Stimulated activated CD8-positive, alpha-beta memory T cell treated with anti-CD3 and anti-CD28 coated beads, Interleukin-2, amount 100 ng/mL, for 1 hour (primary cell): ENCODE measurements at places on chromosomes 6 and 20.

GRCh38 chr20:23145281-23145700 lies 59.2 kb upstream of the CD93 start:
- no peak for DNase-seq

DNA sequence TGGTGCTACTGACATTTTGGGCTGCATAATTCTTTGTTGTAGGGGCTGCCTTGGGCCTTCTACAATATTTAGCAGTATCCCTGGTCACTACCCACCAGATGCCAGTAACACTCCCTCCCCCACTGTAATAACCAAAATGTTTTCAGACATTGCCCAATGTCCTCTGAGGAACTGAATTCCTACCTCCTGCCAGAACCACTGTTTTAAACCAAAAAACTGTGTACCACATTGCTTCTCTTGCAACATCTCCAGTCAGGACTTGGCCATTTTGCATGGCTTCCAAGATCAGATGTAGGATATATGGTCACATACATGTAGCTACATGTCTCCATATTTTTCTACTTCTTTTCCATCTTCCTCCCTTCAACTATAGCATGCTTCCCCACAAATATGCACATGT lies 97.4 kb upstream of the IFNGR1 start:
- no peak for DNase-seq

- no peak for DNase-seq
These were observed 8.0 kb downstream of the STK35 start for GRCh38 chr20:2109425-2110210.

DNA sequence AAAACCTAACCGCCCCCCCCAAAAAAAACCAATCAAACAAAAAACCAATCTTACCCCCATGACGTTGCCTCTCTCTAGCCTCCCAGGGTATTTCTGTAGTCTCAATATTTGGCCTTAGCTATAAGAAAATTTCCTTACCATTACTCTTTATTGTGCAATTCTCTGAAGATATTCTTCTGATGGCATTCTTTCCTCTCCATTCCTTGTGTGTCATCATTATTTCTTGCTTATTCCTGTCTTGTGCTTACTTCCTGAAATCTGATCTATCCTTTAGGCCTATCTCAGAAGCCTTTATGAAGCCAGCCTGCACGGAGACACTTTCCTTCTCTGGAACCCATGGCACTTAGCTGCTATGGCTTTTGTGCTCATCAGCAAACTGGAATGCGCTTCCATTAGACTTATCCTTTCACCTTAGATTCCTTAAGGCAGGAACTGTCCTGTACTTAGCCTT lies 65.9 kb upstream of the DDR1 start:
- no peak for DNase-seq

DNA sequence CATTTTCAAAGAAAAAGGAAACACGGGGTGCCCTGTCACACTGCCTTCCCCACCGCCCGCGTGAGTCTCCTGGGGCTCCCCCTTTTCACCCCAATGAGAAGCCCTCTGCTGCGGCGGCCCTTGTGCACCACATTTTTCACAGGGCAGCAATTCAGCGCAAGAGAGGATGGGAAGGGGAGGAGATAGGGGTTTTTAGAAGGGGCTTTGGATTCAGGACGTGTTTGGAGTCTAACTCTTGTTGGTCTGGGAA lies 726 bp upstream of the ARFGEF3 start:
- DNase-seq = no peak

DNA sequence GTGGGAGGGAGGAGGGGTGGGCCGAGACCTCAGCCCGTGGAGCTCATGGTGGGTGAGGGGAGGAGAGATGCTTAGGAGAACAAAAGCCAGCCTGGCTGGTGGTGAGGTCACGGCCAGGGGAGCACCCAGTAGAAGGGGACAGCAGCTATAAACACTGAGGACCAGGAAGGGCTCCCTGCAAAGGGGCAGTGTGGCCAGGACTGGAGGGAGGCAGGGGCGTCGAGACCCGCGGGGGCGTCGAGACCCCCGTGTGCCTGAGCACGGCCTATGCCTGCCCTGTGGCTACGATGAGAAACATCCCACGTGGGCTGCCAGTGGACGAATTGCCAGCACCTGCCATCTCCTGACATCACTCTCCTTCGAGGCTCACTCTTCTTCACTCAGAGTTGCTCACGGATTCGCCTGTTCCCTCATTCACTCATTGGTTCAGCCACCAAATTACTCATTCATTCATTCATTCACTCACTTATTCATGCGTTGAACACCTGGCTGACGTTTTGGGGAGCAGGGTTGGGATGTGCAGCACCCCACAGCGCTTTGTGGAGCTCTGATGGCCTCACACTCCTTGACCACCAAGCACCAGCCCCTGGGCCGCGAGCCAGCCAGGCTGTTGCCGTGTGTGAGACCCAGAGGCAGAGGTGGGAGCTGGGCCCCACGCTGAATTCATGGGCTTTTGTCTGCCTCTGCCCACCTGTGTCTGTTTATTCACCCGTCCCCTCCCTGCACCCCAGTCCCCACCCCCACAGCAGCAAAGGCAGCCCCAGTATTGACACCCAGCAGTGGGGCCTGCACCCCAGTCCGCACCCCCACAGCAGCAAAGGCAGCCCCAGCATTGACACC lies 61.2 kb upstream of the BHLHE23 start:
- no peak for DNase-seq

DNA sequence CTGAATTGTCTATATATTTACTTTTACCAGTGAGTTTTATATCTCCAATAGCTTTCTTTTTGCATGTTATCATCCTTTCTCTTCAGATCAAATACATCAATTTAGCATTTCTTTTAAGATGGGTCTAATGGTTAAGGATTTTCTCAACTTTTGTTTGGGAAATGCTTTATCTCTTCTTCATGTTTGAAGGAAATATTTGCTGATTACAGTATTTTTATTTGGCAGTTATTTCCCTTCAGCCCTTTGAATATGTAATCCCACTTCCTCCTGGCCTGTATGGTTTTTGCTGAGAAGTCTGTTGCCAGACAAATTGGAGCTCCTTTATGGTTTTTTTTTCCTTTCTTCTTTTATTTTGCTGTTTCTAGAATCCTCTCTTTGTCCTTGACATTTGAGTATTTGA lies 6.7 kb upstream of the CST9L start:
- no peak for DNase-seq

DNA sequence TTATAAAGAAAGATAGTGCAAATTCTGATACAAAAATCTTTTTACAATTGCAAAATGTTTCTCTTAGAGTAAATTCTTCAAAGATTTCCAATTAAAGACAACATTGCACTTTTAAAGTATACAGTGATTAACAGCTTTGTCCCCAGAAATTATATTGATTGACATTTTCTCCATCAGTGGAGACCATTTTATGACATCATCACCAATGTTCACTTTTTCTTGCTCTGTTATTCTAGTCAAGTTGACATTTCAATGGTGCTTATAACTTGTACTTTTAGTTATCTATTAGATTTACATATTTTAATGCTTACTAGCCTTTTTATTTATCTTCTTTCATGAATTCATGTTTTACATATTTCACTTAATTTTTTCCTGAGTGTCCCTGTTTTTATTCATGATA lies 524.8 kb downstream of the HAO1 start:
- DNase-seq = no peak

- DNase-seq = no peak
These were observed 315.7 kb upstream of the MOCS1 start for GRCh38 chr6:40249935-40250334.

DNA sequence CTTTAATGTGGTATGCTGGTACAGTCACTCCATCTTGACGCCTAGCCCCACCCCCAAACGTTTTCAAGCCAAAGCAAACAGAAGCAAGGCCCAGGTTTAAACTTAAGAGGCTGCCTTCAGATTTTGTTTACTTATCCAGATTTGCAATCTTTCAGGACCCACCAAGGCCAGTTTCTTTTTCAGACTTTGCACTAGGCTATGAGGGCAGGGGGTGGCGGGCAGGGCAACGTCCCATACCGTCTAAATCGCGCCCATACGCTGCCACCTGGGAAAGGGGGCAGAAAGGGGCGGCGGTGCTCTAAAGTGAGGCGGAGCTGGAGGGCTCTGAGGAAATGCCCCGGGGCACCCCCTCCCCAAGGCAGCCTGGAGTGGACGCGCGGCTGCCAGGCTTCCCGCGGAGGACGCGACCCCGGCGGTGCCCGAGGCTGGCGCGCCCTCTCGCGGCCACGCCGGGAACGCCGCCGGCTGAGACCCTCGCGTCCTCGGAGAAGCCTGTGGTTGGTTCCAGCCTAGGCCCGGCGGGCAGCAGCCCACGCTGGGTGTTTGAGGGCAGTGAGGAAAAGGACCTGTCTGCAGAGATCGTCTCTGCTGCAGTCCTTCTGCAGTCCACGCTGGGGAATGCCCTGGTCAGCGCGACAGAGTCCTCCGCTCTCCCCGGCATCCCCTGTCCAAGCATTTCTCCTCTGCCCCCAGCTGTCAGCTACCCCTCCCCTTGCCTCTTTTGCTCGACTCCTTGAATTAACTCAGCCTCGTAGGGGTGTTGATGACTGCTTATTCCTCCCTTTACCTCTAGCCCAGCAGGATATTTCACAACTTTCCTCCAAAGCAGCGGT lies 129.2 kb upstream of the PRND start:
- peak; percentile 12 for DNase-seq

- no peak for DNase-seq
These were observed 10.2 kb downstream of the SMPDL3A start for GRCh38 chr6:122799140-122799745.

DNA sequence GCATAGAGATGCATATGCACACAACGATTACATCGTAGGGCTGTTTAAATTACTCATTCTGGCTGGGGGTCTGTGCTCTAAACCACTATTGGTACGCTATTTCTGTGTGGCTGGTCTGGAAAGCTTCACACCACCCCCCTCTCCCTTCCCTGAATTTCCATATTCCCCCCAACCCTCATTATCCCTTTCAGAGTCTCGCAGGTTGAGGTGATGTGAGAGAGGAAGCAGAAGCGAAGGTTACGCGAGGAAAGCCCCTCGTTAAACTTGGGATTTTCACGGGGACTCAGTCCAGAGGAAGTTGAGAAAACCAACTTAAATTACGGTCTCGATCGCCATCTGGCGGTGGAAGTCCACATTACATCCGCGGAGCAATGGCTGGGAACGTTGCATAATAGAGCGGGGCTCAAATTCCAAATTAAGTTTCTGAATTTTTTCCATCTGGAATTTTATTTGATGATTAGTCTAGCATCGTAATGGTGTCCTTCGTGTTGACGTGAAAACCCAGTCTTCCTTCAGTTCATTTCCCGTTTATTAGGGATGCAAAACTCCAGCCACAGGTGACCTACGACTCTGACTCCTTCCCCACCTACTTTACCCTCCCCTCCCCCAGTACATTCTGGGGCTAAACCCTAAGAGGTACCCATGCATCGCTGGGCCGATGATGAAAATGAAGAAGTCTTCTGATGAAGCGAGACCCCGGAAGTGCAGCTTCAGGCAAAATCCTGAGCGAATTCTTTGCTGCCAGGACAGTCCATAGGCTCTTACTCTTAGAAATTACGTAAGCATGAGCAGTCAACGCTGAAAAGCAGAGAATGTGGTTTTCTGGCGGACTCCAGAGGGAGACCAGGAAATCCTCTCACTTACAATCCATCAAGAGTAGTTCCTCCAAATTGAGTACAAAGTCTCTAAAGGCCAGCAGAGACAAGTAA lies 19.7 kb downstream of the HLA-DOB start:
- DNase-seq = peak; percentile 67

GRCh38 chr20:8362457-8362856 lies 230.4 kb downstream of the PLCB1 start:
- no peak for DNase-seq

GRCh38 chr20:59997896-59998295 lies 39.7 kb downstream of the CDH26 start:
- DNase-seq = no peak

DNA sequence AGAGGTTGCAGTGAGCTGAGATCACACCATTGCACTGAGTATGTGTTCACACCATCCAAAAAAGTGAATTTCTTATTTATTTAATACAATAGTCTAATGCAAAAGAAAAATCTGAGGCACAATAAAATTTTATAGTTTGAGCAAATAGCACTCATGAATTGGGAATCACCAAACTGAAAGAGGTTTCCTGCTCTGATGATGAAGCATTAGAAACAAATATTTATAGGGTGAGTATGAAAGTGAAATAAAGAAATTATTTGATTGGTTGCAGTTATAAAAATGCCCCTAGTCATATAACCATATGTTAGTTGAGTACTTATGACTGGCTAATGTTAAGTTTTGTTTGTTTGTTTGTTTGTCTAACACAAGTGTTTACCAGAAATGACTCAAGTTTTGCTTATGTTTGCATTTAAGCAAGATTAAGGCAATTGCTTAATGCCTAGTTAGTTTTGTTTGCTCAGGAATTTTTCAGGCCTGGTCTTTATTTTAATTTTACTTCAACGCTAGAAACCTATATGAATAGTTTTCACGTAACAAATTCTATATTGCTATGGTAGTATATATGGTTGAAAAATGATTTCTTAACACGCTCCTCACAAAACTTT lies 151.5 kb upstream of the FAM83B start:
- no peak for DNase-seq

- no peak for DNase-seq
These were observed 9.4 kb upstream of the ADTRP start for GRCh38 chr6:11788043-11788442.

DNA sequence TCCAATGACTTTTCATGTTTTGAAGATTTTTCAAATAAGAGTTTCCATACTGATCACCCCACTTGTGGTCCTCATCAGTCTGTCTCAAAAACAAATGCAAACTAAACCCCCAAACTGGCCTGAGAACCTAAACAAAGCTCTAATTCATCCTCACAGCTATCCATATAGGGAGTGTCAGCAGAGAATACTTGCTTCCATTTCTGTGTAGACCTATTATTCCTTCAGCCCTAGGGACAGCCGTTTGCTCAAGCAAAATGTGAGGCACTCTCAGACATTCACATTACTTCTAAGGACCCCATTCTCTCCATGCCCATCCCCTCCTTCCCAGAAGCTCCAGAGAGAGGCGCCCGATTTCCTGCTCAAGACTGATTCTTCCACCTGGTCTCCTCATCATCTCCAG lies 24.6 kb downstream of the DNAAF9 start:
- no peak for DNase-seq

DNA sequence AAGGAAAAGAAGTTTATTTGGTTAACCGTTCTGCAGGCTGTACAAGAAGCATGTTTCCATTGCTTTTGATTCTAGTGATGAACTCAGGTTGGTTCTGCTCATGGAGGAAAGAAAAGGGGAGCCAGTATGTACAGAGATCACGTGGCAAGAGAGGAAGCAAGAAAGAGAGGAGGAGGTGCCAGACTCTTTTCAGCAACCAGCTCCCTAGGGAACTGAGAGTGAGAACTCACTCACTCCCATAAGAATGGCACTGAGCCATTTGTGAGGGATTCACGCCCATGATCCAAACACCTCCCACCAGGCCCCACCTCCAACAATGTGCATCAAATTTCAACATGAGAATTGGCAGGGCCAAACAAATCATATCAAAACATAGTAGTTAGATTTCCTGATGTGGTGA lies 649.1 kb downstream of the EPM2A start:
- no peak for DNase-seq
